ENCODE measurements at places on chromosomes 11 and 22.
A peak's percentile ranks its signal among the peaks of the same experiment; 100 is the strongest.

- DNase-seq = no peak
These were observed 2.4 kb downstream of the NCR3LG1 start for GRCh38 chr11:17353821-17354600.

DNA sequence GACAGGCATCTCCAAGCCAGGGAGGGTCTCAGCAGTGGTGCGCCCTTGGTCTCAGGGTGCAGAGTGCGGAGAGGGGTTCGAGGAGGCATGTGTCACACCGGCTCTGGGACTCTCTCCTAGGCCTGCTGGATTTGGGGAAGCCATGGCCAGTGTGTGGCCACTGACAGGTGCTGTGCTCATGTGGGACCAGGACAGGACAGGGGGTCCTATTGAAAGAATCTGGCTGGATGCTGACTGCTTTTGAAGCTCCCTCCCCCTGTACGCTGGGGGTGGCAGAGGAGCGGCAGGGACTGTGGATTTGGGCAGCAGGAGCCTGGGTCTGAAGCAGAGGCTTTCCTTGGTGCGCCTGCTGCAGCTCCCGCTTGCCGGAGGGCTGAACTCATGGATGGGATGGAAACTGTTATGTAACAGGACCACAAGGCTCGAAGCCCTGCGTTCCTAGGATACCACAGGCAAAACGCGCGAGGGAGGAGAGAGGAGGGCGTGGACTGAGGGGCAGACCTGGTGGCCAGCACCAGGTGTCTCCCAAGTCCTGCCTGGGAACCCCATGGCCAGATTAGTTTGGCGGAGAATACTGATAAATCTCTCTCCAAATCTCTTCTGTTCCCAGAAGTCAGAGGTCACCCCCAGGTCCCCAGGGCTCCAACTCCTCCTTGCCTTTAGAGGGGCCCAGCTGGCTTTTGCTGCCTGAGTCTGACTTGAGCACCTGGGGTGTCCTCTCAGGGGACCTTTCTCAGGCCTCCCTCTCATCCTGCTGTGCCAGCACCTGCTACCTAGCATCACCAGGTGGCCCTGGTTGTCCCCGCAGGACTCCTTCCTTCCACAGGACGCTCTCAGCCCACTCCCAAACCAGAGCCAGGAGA, 13.8 kb upstream of the TEF start:
- DNase-seq = no peak

DNA sequence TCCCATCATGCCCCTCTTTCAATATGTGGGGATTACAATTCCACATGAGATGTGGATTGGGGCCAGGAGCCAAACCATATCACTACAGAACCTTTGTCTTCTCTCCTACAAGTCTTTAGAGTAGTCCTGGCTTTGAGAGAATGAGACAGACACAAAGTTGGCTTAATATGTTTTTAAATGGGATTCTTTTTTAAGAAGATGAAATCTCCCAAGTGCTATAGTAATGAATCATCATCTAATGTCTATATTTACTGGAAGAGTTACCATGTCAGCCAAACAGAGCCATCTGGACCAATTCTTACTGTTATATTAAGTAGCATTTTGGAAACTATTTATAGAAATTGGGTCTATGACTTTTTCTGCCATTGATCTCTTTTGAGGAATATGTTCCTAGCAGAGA, 38.1 kb upstream of the CARD18 start:
- no peak for DNase-seq

GRCh38 chr22:20563466-20563906, 56.1 kb downstream of the MED15 start:
- DNase-seq = no peak

DNA sequence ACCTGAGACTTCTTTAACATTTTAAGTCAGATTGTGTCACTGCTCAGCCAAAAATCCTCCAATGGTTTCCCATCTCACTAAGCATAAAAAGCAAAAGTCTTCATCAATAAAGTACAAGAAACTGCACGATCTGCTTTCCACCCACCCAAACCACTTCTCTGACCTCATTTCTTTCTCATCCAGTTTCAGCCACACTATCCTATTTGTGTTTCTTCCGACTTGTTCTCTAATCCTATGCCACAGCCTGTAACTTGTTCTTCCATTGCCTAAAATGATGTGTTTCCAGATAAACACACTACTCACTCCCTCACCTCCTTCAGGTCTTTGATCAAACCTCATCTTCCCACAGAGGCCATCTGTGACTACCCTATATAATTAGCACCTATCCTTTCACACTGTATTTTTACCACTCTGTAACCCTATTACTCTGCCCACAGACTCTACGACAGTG, 28.4 kb downstream of the ARHGAP32 start:
- DNase-seq = no peak

- peak; percentile 91 for DNase-seq
These were observed 13.8 kb downstream of the PHLDB1 start for GRCh38 chr11:118621071-118621783.

- DNase-seq = no peak
These were observed 14.9 kb downstream of the EIF4ENIF1 start for GRCh38 chr22:31474743-31475142.

DNA sequence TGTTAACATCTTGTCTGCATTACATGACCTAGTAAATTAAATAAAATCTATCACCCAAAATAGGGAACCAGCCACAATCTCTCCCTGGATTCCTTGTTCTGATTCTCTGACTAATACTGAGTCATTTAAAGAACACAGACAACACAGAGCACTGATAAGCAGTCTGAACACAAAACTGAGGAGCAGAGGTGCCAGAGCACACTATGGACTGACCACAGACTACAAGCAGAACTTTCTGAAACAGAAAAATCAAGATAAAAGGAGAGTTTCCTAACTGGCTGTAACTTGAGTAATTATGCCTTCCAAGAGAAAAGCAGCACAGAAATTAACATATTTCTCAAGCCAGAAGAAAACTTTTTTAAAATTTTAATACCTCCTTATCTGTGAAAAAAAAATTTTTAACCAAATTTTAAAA, 128.8 kb downstream of the SGSM3 start:
- DNase-seq = no peak

DNA sequence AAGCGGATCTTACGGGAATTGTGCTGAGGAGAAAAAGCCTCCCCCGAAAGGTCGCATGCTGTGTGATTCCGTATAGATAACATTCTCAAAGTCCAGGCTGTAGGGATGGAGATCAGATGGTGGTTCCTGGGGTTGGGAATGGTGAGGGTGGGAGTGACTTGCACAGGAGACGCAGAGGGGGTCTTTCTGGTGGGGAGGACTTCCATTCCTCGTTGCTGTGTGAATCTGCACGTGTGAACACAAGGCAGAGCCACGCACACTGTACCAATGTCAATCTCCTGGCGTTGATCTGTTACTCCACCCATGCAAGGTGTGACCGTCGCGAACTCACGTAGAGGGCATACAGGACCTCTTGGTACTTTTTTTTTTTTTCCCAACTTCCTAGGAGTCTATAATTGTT, 59.0 kb upstream of the KCNQ1OT1 start:
- no peak for DNase-seq

All from NCI-H774 (cell line).